ENCODE measurements at places on chromosomes 12 and 14.
A peak's percentile ranks its signal among the peaks of the same experiment; 100 is the strongest.

DNA sequence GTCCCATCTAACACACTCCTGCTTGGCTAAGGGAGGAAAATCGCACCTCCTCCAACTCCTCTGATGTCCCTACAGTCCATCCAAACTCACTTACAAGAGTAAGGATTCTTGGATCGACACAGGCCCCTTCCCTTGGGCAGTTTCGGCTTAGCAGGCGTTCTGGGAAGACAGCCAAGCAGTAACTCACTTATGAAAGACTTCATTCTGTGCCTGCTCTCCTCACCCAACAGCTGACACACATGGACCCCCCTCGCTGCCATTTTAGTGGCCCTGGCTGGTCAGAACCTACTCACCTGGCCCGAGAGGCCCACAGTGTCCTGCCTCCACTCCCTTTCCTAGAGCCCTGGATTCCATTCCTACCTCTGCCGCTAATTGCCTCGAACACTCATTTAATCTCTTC is 52.3 kb upstream of the BCL2L14 start:
- DNase-seq: peak; percentile 64

DNA sequence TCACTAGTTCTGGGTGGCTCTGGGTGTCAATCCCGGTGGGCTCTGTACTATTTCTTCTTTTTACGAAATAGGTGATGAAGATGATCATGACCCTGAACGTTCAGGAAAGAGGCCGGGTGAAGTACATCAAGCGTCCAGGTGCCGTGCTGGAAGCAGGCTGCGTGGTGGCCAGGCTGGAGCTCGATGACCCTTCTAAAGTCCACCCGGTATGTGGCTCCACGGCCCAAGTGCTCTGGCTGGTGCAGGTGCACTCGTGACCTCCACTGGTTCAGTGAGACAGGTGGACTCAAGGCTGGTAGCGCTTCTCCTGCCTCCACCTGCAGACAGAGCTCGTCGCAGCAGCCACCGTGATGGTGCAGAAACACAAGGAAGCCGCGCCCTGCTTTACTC is 85.1 kb downstream of the ACACB start:
- no peak for DNase-seq

- no peak for DNase-seq
Observed at GRCh38 chr12:66537876-66538275, 141.0 kb downstream of the GRIP1 start.

- peak; percentile 92 for DNase-seq
Observed at GRCh38 chr12:96811083-96811482, 96.0 kb upstream of the NEDD1 start.

DNA sequence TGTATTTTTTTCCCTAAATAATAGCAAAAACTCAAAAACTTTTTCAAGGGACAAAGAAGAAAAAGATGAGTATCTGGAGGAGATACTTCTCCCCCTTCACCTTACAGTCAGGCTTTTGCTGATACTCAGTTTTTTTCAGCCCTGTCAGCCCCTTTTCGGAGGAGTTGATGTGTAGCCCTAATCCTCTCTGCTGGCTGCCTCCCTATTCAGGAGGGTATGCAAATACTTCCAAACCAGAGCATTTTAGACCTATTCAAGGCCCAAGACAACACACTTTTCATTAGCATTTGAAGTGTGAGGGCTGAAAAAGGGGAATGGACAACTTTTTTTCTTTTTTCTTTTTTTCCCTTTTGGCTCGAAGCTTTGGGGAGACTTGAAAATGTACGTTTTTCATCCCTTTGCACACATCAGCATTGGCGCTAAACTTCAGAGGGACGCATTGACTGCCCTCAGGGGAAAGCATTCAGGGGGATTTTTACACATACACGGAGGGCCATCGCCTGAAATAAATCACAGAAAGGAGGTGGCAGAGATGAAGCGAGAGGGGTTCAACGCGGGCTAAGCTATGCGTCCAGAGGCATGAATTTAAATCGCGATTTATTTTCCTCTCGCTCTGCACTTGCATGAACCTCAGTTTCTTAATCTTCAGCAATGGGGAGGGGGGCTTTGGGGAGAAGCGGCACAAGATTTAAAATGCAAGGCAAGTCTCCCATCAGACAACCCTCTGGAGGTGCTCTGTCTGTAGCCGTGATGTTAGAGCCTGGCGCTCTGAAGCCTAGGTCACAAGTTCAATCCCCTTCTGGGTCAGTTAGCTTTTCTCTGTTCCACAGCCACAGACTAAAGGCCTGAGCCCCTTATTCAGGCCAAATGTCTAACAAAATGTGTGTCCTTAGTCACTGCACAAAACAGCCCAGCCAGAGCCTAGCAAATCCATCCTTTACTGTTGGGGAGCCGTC is 86.3 kb downstream of the ASCL1 start:
- no peak for DNase-seq

DNA sequence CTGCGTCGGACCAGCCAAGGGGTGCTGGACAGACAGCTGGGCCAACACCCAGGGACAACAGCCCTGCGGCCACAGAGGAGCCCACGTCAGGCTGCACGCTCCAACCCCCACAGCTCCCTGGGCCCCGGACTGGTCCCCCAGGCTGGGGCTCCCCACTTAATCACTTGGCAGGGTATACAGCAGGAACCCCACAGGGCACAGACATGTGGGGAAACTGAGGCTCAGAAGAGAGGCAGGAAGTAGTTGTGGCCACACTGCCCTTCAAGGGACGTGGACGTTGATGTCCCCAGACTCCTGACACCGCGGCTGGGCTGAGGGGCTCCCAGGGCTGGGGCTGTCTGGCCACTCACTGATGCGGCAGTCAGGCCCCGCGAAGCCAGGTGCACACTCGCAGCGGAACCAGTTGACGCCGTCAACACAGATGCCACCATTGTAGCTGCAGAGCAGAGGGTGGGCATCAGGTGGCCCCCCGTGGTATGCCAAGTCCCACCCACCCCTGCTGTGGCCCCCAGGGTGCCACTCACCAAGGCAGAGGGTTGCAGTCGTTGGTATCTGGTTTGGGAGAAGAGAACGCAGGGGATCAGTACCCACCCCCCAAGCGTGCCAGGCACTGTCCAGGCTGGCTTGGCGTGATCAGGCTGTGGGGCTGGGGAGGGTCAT is 21.5 kb downstream of the JAG2 start:
- no peak for DNase-seq

- no peak for DNase-seq
Observed at GRCh38 chr12:5746917-5747316, 198.1 kb downstream of the ANO2 start.

- no peak for DNase-seq
Observed at GRCh38 chr12:103469719-103470118, 26.0 kb downstream of the C12orf42 start.

- no peak for DNase-seq
Observed at GRCh38 chr14:51240804-51241380, 845 bp downstream of the TMX1 start.

DNA sequence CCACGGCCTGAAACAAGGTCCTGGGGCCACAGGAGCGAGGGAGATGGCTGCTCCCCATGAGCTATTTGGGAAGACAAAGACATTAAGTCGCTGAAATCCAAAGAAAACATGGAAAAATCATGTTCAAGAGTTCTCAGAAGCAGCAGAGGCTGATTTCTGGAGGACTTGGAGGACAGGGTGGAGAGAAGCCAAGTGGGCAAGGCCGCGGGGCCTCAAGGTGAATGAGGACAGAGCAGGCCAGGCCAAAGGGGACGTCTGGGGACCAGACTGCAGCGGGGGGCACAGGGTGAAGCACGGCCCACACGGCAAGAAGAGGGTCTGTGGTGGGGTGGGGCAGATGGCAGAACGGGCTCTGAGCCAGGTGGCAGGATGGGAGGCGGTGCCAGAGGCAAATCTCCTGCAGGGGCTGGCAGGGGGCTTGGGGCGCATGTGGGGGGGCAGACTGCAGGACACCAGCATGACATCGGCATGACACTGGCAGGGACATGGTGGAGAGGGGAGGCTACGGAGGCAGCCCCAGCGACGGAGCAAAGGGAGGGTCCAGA is 48.9 kb downstream of the RNF34 start:
- no peak for DNase-seq

GRCh38 chr12:117481470-117481869 is 120.0 kb upstream of the NOS1 start:
- no peak for DNase-seq

DNA sequence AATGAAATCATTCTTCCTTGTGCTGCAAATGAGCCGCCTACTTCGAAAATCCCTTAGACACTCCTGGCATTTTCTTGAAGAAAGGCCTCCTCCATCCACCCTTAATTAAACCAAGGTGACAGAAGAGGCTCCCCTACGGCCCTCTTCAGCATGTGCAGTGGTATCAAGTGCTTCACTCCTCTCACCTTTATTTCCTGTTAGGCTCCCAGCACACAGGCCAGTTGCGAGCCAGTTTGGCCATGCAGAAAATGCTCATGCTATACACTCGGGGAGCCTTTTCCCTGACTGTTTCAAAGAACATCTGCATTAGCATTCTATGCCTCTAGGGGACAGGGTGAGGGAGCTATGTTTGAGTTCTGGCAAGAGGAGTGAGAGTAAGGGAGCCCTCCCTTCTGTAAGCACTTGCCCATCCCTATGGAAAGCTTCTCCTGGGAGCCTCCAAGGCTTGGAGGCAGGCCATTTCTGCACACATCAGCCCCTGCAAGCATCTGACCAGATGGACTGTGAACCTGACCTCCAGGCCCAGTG is 291.5 kb downstream of the RPS29 start:
- DNase-seq: no peak

DNA sequence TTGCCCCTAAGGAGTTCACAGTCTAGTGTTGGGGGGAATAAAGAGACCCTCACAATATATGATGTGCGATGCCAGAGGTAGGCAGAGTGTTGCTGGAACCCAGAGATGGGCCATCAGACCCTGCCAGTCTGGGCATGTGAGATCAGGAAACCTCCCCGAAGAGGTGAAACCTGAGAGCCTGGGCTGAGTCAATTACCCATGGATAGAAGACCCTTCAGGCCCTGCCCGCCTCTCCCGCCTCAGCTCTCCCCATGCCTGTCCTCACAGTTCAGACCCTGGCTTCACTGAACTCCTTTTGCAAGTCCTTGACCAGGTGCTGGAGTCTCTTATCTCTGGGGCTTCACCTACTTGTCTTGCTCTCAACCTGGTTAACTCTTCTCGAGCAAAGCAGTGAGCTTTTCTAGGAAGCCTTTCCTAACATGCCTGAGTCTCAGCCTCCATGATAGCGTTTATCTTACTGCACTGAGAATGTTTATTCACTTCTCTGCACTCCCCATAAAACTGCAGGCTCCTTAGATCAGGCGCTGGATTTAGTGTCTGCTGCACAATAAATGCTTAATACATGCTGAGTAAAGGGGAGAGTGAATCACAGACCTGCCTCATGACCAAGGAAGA is 19.6 kb downstream of the ALDH1L2 start:
- no peak for DNase-seq

DNA sequence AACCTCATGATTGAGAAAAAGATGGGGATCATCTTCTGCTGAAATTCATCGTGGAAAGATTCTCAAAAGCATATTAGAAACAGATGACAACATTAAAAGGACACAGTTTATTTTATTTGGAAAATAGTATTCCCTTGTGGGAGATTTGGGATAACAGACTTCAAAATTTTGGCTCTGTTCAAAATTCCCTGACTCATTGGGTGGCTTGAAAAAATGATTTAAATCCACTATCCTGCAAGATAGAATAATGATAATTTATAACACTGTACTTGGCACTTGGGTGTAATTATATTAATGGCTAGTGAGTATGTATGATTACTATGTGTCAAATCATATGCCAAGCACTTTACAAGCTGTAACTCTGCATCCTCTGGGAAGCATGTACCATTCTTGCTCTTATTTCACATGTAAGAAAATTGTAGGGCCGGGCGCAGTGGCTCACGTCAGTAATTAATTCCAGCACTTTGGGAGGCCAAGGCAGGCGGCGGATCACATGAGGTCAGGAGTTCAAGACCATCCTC is 128.8 kb downstream of the LMNTD1 start:
- no peak for DNase-seq

- no peak for DNase-seq
Observed at GRCh38 chr12:179131-179884, 34.6 kb downstream of the SLC6A12 start.

- DNase-seq: no peak
Observed at GRCh38 chr12:31618228-31619025, 27.5 kb upstream of the DENND5B start.

DNA sequence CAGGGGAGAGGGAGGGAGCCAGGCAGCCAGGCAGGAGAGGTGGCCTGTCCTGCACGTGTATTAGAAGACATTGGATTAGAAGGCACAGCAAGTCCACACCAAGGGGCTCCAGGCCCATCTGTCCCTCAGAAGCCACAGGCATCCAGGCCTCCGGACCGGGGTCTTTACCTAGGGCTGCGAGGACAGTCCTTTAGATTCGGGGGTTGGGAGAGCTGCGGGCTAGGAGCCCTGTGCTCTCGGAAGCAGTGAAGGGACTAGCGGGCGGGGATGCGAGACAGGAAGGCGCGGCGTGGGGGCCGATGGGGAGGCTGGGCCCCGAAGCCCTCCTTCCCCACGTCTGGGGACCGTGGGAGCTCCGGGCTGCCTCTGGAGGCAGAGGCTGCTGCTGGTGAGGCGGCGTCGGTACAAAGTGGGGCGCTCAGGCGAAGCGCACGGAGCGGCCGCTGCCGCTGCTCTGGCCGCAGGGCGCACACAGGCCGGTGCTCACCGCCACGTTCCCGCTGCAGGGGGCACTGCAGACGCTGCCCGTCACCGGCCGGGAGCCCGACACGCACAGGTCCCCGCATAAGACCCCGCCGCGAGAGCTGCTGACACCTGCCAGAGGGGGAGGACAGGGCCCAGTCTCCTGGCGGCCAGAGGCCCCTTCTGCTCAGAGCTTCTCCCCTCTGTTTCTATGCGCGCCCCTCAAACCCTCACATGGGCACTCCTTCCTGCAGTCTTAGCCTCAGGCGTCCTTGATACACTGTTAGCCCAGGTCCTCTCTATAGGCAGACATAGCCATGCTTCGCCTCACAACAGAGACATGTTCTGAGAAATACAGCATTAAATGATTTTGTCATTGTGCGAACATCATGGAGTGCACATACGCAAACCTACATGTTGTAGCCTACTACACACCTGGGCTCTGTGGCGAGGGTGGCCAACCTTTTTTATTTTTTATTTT is 17.3 kb downstream of the KRT7 start:
- DNase-seq: no peak

DNA sequence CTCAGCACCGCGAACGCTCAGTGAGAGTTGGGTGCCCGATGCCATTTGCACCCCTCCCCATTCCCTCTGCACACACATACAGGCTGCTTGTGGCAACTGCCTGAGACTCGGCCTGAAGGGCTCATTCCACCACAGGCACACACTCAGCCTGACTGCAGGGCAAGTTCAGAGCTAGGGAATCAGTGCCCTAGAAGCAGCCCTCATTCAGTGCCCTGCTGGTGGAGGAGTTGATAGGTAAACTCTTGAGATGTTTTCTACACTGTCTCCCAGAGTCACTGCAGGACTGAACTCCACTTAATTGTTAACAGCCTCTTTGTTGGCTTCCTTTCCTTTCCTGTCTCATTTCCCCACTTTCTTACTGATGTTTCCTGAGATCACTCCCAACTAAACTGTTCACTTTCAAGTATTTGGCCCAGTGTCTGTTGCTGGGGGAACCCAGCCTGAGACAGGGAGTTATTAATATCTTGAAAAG is 16.9 kb downstream of the PPP1R36 start:
- no peak for DNase-seq

GRCh38 chr14:99252940-99253868 is 18.8 kb downstream of the BCL11B start:
- DNase-seq: peak; percentile 44

GRCh38 chr12:72230589-72230988 is 41.6 kb upstream of the TRHDE start:
- no peak for DNase-seq

- DNase-seq: no peak
Observed at GRCh38 chr12:1697271-1697670, 6.4 kb downstream of the ADIPOR2 start.

All from foreskin keratinocyte (primary cell).